Activated B cell treated with CpG ODN at 0.5 μM for 24 hours (primary cell): ENCODE measurements at places on chromosomes 1 and 21. TPM values are rescaled to one million over a fixed set of nuclear protein-coding genes. Genes with fewer than 3 reads are reported as not detected.

DNA sequence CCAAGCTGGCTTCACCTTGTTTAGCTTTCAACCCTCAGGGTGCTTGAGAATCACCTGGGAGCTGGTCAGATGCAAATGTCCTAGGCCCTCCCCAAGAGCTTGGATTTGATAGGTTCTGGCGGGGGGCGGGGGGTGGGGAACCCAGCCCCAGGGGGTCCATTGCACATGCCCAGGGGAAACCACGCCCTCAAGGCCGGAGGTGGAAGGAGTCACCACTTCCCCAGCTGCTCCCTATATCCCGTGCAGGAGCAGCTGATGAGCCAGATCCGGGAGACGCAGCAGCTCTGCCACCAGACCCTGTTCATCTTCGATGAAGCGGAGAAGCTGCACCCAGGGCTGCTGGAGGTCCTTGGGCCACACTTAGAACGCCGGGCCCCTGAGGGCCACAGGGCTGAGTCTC, 5.8 kb downstream of the TOR3A start:
- peaks cover 72% of the 10 kb centered on the region for H3K36me3 ChIP-seq
- no peak overlapping the region for H3K4me3 ChIP-seq
- H3K27me3 ChIP-seq: no peaks in the 10 kb centered on the region
- H3K4me1 ChIP-seq: peaks cover 58% of the 10 kb centered on the region

DNA sequence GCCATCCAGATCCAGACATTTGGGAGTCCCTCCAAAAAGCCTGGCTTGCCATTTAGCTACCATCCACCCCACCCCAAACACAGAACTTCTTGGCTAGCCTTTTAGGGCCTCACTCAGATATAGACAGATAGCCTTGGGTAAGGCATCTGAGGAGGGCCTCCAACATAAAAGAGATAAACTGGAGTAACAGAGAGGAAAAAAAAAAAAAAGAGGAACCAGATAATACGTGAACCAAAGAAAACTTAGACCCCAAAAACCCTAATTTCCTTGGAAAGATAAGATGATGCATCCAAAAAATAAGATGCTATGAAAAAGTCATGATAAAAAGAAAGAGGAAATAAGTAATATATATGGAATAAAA, 19.8 kb upstream of the LSS start:
- DNase-seq: no peak
- no peaks in the 10 kb centered on the region for H3K27me3 ChIP-seq
- no peak overlapping the region for H3K4me3 ChIP-seq

- no peak for DNase-seq
- peaks cover 71% of the 10 kb centered on the region for H3K36me3 ChIP-seq
- no peaks in the 10 kb centered on the region for H3K27me3 ChIP-seq
- H3K4me1 ChIP-seq: no peaks in the 10 kb centered on the region
Measured at GRCh38 chr1:39478126-39478915, 13.1 kb upstream of the BMP8A start.

DNA sequence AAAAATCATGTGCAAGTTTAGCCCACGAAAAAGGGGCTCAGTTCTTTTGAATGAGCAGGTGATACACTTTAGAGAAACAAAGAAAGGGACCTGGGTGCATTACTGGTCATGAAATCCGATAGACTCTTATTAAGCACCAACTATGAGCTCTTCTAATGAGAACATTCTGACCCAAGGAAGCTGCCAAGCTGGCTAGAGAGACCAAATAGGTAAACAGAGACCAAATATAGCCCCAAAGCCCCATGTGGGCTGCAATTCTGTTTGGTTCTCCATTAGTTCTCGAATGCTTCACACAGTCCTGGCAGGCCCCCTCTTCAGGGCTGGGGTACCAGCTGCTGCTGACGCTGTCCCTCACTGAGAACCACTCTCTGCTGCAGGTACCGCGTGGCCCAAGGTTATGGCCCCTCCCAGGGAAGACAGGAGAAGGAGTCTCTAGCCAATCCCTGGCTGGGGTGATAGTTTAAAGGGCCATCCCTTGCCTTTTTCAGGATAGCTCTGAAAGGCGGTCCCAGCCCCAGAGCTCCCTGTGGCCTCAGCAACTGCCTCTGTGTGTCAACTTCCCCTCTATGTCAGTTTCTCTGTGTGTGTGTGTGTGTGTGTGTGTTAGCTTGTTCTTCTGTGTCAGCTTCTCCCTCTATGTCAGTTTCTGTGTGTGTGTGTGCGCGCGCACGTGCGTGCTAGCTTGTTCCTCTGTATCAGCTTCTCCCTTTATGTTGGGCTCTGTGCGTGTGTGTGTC, 7.1 kb upstream of the UBXN10 start:
- H3K27ac ChIP-seq: no peak overlapping the region
- no peaks in the 10 kb centered on the region for H3K36me3 ChIP-seq
- no peak overlapping the region for H3K4me3 ChIP-seq
- peaks cover 10% of the 10 kb centered on the region for H3K27me3 ChIP-seq

DNA sequence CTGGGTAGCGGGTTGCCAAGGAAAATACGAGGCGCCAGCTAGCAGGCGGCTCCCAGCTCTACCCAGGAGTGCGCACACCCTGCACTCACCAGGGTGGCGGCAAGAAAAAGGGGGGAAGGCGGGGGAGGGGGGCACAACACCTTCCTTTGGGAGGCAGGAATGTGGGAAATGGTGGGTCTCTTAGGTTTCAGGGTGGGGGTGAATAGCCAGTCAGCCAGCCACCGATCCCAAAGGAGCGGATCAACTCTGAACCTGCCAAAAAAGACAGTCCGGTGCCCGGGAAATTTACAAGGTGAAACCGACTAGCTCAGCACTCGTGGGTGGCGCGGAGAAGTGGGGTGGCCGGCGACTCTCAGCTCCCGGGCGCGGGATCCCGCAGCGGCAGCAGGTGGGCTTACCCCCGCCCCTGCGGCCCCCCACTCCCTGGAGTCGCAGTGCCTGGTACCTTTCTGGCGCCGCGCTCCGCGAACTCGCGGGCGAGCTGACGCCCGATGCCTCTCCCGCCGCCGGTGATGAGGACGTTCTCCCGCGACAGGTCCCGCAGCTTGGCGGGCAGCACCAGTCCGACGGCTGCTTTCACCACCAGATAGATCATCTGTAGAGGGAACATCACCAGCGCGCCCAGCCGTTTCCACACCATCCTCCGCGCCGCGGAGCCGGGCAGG, 1.2 kb downstream of the DHRS3 start:
- peak overlapping the region; percentile 82 for H3K4me3 ChIP-seq
- H3K4me1 ChIP-seq: peaks cover 43% of the 10 kb centered on the region
- no peak for DNase-seq

Gene REN
- total RNA-seq: not detected in 2 replicates

Gene ZCCHC17
- total RNA-seq: 19.5 and 19.9 TPM in 2 replicates
